Transverse colon (tissue), 4 donors: ENCODE measurements at places on chromosomes 2 and 18. TPM values are rescaled to one million over a fixed set of nuclear protein-coding genes. Genes with fewer than 3 reads are reported as not detected.

DNA sequence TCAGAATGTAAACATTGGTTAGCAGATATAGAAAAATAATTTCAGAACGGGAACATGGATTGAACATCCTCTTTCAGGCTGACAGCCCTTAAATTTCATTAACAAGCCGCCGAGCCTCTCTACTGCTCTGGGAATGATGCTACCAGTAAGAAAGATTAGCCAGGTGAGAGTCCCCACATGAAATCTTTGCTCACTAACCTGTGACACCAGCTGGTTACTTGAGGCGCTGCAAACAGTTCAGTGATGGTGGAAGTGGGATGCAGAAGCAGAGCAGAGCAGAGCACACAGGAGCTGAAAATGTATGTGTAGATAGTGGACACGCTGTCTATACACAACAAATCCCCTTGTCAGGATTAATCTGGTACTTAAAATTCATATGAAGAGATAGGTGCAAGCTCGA lies 721.1 kb downstream of the DPP10 start:
- H3K4me1 ChIP-seq, result peaks cover 3% of the 10 kb centered on the region
- peaks cover 31% of the 10 kb centered on the region for H3K27me3 ChIP-seq
- no peaks in the 10 kb centered on the region for H3K36me3 ChIP-seq
- no peak overlapping the region for H3K27ac ChIP-seq

The SLC23A3 gene
- 16.1 TPM for total RNA-seq

The BCL11A gene
- total RNA-seq, result 38.1 TPM

DNA sequence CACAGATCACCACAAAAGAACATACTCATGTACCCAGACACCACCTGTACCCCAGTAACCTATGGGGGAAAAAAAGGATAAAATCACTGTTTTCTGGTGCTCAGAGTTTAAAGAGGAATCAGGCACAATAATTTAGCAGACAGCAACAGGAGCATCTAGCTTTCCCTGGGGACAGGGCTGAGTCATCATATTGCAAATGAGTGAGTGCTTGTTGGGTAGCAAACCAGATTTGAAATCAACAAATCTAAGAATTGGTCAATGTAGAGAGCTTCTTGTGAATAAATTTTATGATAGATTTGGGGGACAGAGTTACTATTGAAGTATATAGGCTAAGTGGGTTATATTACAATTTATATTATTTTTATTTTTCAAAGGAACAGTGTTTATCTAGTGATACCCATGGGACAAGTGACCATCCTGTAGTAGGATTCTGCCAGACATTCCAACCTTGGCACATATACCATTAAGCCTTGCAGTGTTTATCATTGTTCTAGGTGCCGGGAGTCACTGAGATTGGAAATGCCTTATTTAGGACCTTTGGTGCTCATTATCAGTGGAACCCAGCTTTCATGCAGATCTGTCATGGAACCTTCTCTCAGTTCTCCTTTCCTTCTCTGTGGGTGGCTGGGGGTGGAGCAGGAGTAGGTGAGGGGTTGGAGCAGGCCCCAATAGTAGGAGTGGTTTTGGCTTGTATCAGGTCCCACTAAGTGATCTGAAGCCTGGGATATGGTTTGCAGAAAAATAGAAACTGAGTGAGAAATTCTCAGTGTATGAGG lies 117.2 kb downstream of the CERS6 start:
- DNase-seq, result no peak
- no peaks in the 10 kb centered on the region for H3K36me3 ChIP-seq
- no peaks in the 10 kb centered on the region for H3K4me1 ChIP-seq
- no peak overlapping the region for H3K4me3 ChIP-seq

- peak overlapping the region; percentile 81 for H3K27ac ChIP-seq
- peak; percentile 54 for DNase-seq
- no peaks in the 10 kb centered on the region for H3K27me3 ChIP-seq
- H3K4me1 ChIP-seq, result peaks cover 25% of the 10 kb centered on the region
These were observed 81.8 kb downstream of the HDAC4 start for GRCh38 chr2:239318790-239319661.

- H3K27ac ChIP-seq, result no peak overlapping the region
- no peaks in the 10 kb centered on the region for H3K36me3 ChIP-seq
- no peak for DNase-seq
- H3K4me1 ChIP-seq, result no peaks in the 10 kb centered on the region
These were observed 232.7 kb upstream of the UBE2E3 start for GRCh38 chr2:180747728-180748127.

- no peak overlapping the region for H3K27ac ChIP-seq
- no peak overlapping the region for H3K4me3 ChIP-seq
- no peaks in the 10 kb centered on the region for H3K4me1 ChIP-seq
- H3K27me3 ChIP-seq, result no peaks in the 10 kb centered on the region
- no peaks in the 10 kb centered on the region for H3K36me3 ChIP-seq
These were observed 410.4 kb downstream of the DSC3 start for GRCh38 chr18:30632071-30632698.

DNA sequence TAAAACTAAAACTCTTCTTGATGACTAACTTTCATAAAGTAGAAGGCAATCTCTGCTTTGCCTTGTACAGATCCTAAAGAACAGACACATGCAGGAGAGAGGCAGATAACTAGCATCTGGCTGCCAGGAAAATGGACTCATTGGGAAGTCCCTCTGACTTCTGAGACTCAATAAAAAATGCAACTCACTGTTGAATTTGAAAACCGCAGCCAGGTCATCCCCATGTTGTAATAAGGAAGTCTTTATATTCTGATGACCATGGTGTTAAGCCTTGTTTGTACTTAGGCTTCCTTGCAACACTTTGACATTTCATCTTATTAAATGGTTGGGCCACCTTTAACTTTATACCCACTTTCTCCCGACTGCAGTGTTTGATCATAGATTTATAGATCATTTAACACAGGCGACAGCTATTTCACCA lies 375.1 kb upstream of the KCNH7 start:
- H3K4me1 ChIP-seq, result no peaks in the 10 kb centered on the region
- H3K27me3 ChIP-seq, result no peaks in the 10 kb centered on the region
- H3K36me3 ChIP-seq, result no peaks in the 10 kb centered on the region

- no peaks in the 10 kb centered on the region for H3K27me3 ChIP-seq
- no peak overlapping the region for H3K27ac ChIP-seq
- H3K4me1 ChIP-seq, result peaks cover 14% of the 10 kb centered on the region
- H3K4me3 ChIP-seq, result no peak overlapping the region
- no peaks in the 10 kb centered on the region for H3K36me3 ChIP-seq
These were observed 2.1 kb downstream of the LIPT1 start for GRCh38 chr2:99156891-99157290.

GRCh38 chr2:37085731-37086147 lies 1.4 kb downstream of the GPATCH11 start:
- DNase-seq, result no peak
- H3K27me3 ChIP-seq, result no peaks in the 10 kb centered on the region
- H3K4me1 ChIP-seq, result peaks cover 18% of the 10 kb centered on the region
- no peaks in the 10 kb centered on the region for H3K36me3 ChIP-seq
- no peak overlapping the region for H3K27ac ChIP-seq

The SERPINB2 gene
- total RNA-seq, result not detected

GRCh38 chr2:162840598-162841246 lies 2.2 kb upstream of the KCNH7 start:
- H3K36me3 ChIP-seq, result no peaks in the 10 kb centered on the region
- H3K4me3 ChIP-seq, result no peak overlapping the region

The LYPD1 gene
- total RNA-seq, result 0.32 TPM

- no peak for DNase-seq
- H3K4me1 ChIP-seq, result peaks cover 4% of the 10 kb centered on the region
- no peaks in the 10 kb centered on the region for H3K27me3 ChIP-seq
These were observed 389.9 kb downstream of the SOX11 start for GRCh38 chr2:6081955-6082624.

The SERPINB5 gene
- 1.1 TPM for total RNA-seq

The ACOXL gene
- 1.1 TPM for total RNA-seq

DNA sequence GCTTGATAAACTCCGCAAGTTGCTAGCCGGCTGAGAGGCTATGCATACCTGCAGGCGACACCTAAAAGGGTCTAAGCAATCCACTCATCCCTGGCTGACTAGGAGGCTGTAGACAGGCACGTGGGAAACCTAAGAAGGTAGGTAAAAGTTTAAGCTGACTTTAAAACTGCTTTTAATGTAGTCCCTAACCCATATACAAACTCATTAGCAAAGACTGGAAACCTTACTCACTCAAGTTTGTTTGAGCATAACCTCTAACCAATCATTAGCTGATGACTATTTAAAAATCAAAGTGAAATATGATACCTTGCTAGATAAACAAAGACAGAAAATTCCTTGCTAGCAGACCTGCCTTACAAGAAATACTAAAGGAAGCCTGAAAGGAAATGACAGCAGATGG lies 106.4 kb downstream of the EXOC6B start:
- no peak overlapping the region for H3K27ac ChIP-seq
- H3K4me3 ChIP-seq, result no peak overlapping the region
- peaks cover 30% of the 10 kb centered on the region for H3K4me1 ChIP-seq
- DNase-seq, result no peak
- no peaks in the 10 kb centered on the region for H3K27me3 ChIP-seq

The RNF138 gene
- total RNA-seq, result 24.8 TPM
